ENCODE measurements at places on chromosomes 7 and 10.

DNA sequence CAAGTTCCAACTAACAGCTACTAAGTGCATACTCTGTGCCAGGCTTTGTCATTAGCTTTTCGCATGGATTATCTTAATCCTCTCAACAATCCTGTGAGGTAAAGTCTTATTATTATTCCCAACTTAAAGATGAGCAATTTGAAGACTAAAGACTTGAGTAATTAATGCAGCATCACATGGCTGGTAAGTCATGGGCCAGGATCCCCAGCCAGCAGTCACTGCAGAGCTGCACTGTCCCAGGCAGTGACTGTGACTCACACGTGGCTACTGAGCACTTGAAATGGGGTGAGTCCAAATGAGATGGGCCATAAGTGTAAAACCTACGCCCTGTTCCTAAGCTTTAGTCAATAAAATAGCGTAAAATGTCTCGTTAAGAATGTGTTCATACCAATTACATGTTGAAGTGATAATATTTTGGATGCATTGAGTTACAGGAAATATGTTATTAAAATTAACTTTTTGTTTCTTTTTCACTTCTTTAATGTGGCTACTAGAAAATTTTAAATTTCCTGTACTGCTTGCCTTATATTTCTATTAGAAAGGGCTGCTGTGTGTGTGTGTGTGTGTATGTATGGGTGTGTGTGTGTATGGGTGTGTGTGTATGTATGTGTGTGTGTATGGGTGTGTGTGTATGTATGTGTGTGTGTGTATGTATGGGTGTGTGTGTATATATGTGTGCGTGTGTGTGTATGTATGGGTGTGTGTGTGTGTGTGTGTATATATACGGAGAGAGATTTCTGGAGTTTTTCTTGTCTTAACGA, 756.3 kb downstream of the AUTS2 start:
- DNase-seq, result no peak

DNA sequence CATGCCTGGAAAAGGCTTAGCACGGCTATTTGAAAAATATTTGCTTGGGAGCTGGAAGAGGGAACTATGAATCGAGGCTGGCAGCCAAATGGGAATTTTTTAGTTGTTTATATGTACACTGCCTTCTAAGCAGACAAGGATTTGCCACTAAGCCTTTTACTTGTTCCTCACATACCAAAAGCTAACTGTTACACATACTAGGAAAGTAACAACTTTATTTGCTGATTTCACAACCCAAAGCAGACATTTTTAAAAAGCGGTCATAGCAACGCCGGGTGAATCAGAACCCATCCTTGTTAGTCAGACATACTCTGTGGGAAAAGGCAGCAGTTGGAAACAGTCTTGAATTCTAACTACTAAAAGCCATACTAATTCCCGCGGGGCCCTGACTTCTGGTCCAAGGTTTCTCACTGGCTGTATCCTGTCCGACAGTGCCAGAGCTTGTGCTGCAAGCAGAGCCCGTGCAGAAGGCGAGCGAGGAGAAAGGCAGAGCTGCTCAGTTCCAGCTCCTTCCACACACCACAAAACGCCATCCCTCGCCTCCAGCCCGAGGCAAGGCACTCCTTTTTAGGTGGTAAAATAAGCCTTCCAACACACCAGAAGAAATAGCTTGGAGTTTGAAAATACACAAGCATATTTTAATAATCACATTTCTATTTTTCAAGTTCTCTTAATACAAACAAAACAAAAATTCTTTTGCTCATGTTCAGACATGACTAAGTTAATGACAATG, 89.2 kb downstream of the RNF216 start:
- no peak for DNase-seq

DNA sequence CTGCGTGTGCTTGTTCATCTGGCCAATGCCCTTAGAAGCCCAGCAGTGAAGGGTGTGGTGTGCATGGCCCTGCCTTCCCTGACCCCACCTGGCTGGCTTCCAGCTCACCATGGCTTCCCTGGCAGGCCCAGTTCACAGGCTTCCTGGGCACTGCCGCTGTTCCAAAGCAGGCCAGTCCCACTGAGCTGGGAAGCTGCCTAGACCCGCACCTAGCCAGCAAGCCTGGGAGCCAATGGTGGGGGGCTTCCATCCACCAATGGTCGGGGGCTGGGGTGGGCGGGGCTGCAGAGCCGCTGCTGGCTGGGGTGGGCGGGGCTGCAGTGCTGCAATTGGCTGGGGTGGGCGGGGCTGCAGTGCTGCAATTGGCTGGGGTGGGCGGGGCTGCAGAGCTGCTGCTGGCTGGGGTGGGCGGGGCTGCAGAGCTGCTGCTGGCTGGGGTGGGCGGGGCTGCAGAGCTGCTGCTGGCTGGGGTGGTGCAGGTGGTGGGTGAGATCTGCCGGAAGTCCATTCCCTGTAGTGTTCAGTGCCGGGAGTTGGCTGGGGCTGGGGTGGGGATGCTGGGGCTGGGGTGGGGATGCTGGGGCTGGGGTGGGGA, 12.4 kb downstream of the CALY start:
- peak; percentile 78 for DNase-seq

DNA sequence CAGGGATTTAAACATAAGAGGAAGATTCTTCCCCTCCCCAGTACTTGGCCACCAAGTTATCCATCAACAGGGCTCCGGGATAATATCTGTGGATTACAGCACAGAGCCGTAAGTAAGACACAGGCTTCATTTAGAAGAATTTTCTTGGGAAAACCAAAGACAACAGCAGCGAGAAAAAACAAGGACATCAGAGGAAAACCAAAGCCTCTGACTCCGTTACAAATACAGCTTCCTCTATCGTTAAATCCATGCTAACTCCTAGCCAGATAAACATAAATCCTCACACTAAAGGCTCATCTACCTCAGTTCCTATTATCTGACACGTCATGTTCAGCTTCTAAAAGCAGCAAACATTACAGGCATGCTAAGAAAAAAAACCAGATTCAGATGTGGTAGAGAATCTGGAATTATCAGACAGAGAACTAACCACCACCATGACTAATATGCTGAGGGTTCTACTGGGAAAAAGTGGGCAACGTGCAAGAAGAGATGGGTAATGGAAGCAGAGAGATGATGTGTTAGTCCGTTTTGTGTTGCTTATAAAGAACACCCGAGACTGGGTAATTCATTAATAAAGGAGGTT, 48.4 kb downstream of the BRI3 start:
- no peak for DNase-seq

GRCh38 chr7:18529239-18529638, 33.7 kb downstream of the HDAC9 start:
- no peak for DNase-seq

DNA sequence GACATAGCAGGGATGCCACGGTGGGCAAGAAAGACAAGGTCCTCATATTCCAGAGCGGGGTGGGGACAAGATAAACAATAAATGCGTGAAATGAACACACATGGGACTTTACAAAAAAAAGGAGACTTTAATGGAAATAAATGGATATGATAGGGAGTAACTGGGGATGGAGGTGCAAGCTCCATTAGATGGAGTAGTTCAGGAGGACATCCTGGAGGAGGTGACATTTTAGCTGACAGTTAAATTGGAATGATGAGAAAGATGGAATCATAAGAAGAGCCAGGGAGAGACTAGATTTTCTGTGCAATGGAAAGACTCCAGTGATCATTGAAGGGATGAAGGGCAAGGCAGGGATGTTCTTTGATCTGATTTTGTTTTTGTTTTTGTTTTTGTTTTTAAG, 83.6 kb upstream of the MYL10 start:
- DNase-seq, result no peak
